Stimulated activated CD8-positive, alpha-beta memory T cell treated with anti-CD3 and anti-CD28 coated beads, Interleukin-4, amount 100 ng/mL, for 48 hours (primary cell): ENCODE measurements at places on chromosomes 7 and 10.

DNA sequence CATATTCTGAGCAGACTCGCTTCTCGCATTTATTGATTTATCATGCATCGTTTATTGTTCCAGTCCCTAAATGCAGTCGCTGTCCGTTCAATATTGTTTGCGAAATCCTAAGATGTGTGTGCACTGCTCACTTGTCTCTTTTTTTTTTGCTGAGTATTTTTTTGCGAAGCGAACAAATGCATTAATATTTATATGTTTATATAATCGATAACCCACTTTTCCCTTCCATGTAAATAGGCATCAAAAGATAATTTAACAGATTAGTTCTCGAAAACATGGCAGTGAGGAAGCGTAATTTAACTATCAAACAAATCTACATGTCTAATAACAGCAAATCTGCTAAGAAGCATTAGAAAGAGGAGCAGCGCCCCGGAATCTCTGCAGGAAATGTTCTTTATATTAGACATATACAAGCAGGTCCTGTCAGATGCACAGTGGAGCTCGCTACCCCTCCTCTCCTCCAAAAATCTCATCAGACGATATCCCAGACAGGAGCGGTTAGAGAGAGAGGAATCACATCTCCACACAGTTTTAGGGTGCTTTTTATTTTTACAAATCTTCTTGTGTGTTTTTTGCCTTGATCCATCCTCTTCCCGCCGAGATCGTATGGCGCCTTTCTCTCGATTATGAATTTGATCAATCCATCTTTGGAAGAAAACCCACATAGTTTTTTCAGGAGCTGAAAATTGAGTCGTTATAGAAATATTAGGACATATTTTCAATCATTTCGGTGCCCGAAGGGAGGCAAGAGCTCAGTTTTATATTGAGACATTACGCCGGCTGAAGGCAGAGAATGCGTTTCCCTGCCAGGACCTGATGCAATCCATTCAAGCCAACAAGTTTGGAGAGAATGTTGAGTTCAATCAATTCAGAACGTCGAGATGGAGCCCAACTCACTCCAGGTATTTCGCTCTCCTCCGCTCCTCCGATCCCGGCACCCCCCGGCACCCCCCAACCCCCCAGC is at the start of gene ARID5B:
ARID5B (plus strand) TSS at position 871 of the 964 bp plus-strand sequence; CDS start at position 882, 11 bp downstream.
- peak; percentile 63 for DNase-seq

DNA sequence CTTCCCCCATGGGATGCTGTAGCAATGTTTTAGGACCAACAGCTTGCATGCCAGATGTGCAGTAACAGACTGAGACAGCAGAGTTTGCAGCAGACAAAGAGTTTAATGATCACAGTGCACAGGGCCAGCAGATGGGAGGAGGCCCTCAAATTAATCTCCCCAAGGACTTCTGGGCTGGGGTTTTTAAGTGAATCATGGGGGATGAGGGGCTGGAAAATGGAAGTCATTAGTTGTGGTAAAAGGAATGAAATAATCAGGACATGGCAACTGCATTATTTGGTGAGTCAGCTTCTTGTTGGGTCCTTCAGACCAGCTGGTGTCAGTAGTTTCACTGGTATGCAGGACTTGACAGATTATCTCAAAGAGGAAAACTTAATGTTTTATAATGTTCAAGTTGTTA is 12.6 kb upstream of the NRBF2 start:
- no peak for DNase-seq

GRCh38 chr7:17095931-17096330 is 202.5 kb upstream of the AHR start:
- DNase-seq: no peak

GRCh38 chr10:110947061-110947595 is 27.7 kb downstream of the SHOC2 start:
- DNase-seq: no peak

DNA sequence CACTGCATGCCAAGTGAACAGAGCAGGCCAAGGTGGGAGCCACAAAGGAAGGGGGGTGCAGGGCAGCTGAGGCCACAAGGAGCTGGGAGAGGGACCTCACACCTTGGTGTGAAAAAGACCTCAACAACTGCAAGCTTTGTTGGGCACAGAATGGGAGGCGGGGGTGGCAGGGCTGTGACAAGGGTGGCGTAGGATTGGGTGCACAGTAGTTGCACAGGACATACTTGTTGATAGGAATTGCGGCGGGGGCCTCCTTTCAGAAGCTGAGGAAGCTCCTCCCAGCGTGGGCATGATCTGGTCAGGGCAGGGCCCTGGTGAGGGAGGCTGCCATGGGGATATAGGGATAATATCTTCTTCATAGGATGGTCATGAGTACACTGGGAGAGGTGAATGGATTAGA is 25.8 kb downstream of the POLL start:
- DNase-seq: no peak

DNA sequence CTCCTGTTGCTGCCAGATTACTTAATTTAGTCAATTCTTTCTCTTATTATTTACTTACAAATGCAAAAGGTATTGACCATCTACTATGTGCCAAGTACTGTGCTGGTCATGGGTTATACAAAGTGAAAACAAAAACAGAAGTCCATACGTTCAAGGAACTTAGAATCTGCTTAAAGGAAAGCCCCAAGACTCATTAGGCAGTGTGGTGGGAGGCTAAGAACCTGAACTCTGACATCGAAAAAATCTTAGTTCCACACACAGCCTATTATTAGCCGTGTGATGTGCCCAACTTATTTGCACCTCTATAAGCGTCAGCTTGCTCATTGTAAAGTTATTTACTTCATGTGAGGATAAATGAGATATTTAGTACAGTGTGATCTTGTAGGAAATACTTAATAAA is 227.4 kb upstream of the SORCS1 start:
- DNase-seq: no peak

DNA sequence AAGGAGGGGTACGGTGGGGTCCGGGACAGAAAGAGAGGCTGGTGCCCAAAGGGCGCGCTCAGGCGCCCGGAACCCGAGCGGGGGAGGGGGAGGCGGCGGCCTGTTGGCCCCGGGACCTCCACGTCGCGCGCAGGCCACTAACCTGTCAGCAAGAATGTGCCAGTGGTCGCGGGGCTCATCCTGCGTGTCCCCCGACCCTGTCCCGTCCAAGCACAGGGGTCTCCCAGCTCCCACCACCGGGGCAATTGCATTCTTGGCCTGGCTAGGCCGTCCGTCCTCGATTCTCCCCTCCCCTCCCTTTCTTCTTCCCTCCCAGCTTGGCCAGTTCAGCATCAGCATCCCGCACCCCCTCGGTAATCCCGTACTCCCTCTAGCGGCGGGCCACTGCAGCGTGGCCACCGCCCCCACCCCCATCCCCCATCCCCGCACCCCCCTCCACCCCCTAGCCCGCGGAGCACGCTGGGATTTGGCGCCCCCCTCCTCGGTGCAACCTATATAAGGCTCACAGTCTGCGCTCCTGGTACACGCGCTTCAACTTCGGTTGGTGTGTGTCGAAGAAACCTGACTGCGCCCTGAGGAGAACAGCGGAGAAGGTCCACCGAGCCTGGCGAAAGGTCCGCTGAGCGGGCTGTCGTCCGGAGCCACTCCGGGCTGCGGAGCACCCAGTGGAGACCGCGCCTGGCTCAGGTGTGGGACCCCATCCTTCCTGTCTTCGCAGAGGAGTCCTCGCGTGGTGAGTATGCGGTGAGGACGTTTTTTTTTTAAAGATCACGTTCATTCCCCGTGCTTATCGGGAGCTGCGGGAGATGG is at the start of gene SGCE:
SGCE (minus strand) TSS at position 286 of the 810 bp plus-strand sequence; CDS start at position 251, 35 bp downstream.
- DNase-seq: peak; percentile 72

DNA sequence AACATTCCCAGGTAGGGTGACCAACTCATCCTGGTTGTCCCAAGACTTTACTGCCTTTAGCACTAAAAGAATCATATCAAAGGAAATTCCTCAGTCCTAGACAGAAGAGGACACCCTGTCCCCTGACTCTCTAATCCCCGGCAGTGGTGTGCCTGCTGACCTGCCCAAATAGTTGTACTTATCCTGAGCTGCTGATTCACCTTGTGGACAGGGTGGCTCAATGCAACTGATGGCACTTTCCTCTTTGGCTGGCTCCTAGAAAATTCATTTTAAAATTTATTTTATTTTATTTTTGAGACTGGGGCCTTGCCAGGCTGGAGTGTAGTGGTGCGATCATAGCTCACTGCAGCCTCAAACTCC is 111.7 kb downstream of the JCAD start:
- no peak for DNase-seq

GRCh38 chr7:23468526-23469149 is 1.7 kb downstream of the IGF2BP3 start:
- peak; percentile 34 for DNase-seq

DNA sequence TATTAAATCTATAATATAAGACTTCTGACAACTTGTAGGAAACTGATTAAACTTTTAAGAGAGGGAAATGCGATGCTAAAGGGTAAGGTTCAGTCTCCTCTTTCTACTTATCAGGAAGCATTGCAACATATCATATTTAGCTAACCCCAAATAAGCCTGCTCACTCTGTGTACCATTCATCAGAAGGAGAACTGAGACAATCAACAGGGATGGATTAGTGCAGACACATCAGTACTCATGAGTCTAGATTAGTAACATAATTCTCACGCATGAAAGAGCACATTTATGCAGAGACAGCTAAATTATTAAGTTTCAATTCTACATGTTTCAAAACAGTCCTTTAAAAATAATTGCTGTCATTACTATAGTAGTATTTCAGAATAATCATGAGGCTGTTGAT is 354.2 kb upstream of the ZWINT start:
- DNase-seq: no peak

GRCh38 chr10:114987995-114988394 is 50.0 kb downstream of the TRUB1 start:
- no peak for DNase-seq

DNA sequence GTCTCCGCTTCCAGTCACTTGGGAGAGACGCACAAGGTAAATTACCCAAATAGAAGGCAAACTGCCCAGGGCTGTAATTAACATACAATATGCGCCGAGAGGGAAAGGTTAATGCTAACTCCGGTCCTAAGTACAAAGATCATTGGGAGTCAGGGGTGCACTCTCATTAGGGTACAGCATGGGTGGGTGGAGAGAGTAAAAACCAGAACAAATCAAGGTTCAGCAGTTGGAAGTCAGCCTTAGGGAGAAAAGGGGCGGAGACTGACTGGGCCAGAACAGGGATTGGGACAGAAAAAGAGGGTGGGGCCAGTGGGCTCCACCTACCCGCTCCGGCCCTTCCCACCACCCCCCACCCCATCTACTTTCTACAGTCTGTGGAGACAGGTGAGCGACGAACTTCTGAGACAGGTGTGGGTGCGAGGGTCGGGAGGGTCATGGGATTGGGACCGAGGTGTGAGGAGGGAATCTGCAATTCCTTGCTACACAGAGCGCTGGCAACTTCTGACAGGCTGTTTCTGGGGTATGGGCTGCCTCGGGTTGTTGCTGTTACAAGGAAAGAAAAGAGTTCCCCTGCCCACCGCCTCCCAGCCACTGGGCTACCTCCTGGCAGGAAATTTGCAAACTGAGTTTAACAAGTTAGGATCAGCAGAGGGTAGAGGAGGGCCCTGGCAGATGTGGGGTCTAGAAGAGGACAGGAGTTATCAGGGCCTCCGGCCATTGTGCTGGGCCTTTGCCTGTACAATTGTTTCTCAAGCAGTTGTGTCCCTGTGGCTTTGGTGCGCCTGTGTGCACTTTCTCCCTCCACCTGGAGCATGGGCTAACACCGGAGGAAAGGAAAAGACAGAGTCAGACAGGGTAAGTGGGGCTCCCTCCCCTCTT is at the start of gene TMEM139:
TMEM139 (plus strand) TSS at position 368 of the 879 bp plus-strand sequence. CDS start 1,000 bp downstream, outside the sequence.
- no peak for DNase-seq

DNA sequence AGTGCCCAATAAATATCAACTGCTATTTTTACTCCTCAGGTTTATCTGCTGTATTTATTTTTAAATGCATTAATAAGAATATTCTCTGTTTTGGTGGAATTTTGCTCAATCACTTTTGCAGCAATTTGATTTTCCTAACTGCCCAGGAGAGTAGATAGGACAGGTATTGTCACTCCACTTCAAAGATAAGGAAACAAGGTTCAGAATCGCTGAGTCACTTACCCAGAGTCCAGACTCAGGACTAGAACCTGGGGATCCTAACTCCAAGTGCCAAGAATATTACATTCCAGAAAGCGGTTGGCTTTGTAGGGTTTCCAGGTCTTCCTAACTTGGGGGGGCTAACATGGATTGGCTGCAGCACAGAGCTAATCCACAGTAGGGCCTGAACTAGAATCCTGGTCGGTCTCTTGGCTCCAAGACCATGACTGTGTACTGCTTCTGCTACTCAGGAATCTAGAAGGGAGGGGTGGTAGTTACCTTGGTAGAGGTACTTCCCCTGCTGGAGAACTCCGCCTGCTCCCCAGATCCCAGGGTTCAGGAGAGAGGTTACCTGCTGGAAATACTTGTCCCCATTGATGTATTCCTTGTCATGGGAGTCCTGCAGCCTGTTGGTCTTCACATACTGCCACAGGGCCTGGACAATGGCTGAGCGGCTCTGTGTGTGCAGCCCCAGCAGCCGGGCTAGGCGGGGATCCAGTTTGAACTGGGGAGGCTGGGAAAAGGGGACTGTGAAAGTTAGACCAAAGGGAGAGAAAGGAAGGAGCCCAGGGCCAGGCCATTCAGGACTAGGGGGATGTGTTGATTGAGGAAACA is 7.3 kb downstream of the SMARCD3 start:
- DNase-seq: no peak

DNA sequence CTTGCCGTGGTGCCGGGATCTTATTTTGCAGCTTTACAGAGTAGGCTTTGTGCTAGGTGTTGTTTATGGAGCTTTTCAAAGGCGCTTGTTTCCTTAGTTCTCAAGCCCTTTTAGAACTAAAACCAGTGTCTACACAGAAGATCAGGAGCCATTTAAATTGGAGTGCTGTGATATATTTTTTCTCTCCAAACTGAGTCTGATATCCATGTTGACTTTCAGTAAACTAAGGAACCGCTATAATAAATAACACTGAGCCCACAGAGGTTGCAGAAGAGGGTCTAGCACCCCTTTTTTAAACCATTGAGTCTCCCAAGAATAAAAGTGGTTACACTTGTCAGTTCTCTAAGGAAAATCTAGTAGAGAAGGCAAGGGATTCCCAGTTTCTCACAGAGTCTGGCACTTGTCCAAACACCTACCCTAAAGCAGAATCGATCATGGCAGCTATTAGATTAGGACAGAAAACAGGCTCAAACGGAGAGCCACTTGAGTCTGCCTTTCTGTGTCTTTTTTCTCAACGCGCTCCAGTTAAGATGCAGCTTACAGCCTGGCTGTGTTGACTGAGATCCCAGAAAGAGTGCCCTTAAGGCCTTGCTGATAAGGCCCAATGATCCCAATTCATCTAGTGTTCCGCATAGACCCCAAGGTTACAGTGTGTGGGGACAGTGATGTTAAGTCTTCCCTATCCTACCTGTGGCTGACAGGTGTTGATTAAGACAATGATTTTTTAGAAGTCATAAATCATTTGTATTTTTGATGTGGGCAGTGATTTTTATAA is 804 bp downstream of the TMEM106B start:
- DNase-seq: no peak

DNA sequence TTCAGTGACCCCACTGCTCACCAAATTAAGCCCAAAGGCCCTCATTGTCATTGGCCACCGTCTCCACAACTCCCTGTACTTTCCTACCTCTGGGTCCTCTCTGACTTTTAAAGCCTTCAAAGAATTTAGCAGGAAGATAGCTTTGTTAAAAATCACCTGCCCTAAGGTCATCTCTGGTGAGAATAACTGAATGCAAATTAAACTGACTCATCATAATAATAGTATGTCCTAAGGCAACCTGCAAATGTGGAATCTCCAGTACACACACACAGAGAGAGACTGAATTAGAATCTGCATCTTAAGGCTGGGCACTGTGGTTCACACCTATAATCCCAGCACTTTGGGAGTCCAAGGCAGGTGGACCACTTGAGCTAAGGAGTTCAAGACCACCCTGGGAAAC is 24.1 kb downstream of the OAT start:
- no peak for DNase-seq

- DNase-seq: no peak
Observed at GRCh38 chr10:25982107-25982506, 48.1 kb downstream of the MYO3A start.

GRCh38 chr7:101615446-101615845 is 13.7 kb downstream of the MYL10 start:
- DNase-seq: no peak
